ENCODE measurements at places on chromosomes 7 and 10.

DNA sequence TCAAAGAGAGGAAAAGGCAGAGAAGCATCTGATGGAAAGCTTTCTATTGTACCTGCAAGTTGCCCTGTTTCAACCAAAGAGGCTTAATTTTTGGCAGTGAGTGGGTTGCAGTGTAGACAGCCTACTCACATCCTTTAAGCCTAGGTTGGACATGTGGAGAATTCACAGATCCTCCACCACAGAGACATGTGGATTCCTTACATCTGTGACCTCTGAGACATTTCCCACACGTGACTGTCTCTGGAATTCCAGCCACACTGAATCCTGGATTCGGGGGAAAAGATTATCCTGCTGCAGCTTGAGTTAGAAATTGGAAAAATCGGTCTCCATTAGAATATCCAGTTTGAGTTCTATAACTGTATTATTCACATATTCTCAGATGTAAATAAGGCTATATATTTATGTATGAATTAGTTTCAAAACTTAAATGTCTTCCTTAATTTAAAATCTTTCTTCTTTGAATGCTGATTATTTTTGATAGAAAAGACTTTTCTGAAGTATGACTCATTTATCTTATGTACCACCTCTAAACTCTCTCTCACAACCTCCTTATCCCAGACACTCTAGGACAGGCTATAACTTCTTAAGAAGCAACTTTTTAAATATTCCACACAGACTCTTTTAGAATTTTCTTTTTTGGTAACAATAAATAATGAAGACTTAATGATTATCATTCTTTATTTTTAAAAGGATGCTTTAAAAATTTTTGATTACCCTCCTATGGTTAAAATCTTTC is 123.3 kb downstream of the TWIST1 start:
- DNase-seq: no peak

- DNase-seq: no peak
Measured at GRCh38 chr10:47339759-47340607, 8.2 kb upstream of the RBP3 start.

DNA sequence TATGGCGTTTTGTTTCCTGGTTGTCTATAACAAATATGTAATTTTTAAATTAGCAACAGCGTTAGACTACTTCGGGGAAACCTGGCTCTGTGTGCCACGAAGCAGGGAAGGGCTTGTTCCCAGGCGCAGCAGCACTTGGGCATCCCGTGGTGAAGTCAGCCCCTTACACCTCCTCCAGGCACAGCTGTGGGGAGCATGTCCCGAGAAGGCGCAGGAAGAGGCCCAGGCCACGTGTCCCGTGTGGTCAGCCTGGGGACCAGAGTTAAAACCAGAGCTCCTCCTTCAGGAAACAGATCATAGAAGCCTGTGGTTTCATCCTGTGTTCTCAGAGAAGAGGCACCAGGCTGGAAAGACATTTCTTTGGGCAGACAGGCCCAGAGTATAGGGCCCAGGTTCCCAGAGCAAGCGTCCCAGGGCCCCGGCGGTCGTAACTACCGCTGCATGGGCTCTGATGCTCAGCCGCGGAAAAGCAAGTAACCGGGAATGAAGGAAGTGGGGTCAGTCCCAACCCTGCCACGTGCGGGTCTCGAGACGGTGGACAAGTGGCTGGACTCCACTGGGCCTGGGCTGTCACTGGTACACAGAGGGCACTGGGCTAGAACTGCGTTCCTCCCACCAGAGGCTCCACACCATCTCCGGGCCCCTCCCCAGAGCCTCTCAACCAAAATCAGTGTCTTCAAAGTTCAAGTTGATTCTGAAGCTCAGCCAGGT is 7.1 kb downstream of the NUDT1 start:
- DNase-seq: peak; percentile 84

GRCh38 chr10:78079411-78079810 is 45.7 kb downstream of the RPS24 start:
- DNase-seq: no peak
